ENCODE measurements at places on chromosomes 4 and X.
A peak's percentile ranks its signal among the peaks of the same experiment; 100 is the strongest.

DNA sequence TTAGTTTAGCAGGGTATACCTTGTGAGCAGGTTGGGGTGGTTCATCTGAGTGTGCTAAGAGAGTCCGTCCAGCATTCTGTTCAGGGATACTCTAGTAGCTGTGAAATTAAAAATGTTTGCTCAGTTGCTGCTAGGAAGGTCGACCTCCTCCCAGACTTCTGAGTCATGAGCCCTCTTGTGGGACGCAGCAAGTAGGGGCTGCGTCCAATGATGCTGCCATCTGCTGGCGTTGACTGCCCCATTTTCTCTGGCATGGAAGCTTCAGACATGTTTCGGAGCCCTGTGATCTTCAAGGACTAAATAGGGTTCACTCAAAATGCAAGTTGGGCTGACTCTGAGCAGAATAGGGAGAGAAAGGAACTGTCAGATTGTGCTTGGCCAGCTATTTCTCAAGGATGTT, 201.0 kb upstream of the ARSJ start:
- no peak for ATAC-seq

- peak; percentile 37 for ATAC-seq
Observed at GRCh38 chr4:153486281-153487151, 20.4 kb downstream of the TMEM131L start.

GRCh38 chrX:10047631-10048030, 80.5 kb downstream of the CLDN34 start:
- no peak for ATAC-seq

GRCh38 chr4:164337219-164337944, 416.5 kb upstream of the SMIM31 start:
- no peak for ATAC-seq

DNA sequence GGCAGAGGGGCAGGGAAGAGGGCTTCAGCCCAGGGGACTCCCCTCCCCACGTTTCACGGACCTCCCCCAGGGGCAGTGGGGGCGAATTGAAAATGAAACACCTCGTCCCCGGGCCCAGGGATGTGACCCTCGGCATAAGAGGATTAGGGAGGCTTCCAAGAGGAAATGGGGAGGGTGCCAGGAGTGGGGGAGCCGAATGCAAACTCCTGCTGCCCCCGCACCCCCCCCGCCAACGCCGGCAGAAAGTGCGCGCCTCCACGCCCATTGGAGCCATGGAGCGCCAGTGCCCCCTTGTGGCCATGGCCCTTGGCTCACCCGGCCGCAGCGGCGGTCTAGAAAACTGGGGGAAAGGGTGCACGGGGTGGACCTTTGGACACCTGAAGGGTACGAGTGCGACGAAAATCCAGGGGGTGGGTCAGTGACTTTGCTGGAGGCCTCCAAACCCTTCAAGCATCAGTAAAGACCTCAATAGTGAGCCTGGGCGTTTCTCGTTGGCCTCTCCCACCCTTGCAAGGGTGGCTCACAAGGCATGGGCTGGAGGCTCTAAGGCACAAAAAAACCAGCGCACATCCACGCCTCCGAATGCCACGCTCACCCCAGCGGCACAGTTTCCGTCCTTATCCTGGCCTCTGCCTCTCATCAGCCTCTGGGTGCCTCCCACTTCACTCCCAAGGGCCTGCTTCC, 120.8 kb upstream of the PJA1 start:
- ATAC-seq, result peak; percentile 63

DNA sequence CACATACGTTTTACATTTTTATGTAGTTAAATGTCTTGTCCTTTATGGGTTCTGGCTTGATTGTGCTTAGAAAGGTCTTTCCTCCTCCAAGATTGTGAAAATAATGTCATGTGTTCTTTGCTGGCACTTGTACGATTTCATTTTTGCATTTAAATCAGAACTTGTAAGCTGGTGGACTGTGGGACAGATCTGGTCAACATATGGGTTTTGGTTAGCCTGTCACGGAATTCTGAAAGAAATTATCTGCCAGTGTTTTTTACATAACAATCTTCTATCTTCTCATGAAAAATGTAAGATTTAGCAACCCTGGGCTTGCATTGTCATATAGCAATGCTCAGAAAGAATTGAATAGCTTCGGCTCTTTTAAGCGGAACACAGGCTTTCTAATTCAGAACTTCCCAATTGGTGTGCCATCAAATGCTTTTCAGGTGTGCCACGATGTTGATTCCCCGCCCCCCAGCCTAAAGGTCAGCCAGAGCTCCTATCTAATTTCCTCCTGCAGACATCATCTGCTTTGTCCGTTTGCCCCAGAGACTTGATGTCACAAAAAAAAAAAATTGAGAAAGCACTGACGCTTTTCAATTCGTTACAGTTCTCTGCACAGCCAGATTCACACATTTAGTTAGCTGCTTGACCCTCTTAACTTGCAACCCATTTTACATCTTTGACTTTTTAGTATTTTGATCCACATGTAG, 16.2 kb downstream of the AFF1 start:
- no peak for ATAC-seq

- ATAC-seq, result no peak
Observed at GRCh38 chrX:12400218-12400617, 261.9 kb downstream of the FRMPD4 start.

GRCh38 chr4:5750946-5751665, 40.1 kb downstream of the EVC start:
- ATAC-seq, result no peak

- ATAC-seq, result no peak
Observed at GRCh38 chrX:53223068-53223693, 1.8 kb downstream of the KDM5C start.

DNA sequence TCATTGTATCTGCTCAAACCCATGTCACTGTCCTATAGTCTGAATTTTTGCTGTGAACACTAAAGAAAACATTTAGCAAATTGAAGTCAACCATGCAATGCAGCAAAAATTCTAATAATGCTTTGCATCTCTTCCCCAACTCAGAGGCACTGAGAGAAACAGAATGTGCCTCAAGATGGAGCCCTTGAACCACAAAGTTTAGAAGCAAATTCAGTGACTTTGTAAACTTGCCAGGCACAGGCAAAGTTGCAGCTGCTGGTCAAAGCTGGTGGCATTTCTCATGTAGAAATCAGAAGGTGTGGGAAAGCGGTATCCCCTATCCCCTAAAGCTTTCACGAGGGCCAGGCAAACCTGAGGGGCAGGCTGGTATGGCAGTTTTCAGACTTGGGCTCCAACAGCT, 121.7 kb upstream of the DIPK2B start:
- no peak for ATAC-seq

DNA sequence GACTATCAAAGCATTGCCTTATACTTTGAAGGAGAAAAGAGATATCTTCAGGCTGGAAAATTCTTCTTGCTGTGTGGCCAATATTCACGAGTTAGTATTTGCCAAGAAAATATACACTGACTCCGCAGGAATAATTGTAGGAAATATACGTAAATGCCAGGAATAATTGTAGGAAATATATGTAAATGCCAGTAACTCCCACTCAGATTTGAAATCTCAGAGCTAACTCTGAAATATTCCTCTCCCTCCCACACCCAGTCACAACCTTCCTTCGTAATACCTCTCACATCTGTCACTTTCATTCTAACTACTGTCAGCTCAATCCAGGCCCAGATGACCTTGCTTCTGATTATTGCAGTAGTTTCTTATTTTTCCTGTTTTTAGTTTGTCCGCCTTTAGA, 73.5 kb downstream of the WDR19 start:
- no peak for ATAC-seq

GRCh38 chrX:129590596-129590995, 50.5 kb downstream of the OCRL start:
- ATAC-seq, result no peak

DNA sequence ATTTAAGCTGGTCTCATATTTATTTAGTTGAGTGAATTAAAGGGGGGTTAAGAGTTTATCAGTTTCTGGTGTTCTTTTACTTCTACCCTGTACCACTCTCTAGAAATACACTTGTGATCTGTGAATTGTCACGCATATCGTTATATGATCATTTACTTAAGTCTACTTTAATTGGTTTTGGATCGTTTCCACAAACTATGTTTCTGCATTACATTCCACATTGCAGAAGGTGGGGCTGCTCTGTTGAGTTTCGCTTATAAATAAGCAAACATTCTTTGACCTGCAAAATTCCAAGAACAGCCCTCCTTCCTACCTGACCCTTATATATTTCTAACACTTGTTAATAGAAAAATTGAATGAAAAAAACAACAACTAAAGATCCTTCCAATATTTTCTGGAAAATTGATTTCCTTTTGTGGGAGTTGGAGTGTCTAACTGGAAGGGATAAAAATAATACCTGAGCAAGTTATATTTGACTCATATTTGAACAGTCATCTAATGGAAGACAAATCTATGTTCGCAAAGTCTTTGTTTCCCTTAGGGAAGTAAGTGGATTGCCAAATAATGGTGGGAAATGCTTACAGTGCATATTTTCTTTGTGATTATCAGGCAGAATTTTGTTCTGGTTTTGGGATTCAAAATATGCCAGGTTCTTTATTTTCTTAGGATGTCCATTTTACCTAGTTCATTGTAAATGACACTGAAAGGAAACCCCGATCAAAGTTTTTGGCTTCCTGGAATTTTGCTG, 152.7 kb downstream of the RELL1 start:
- ATAC-seq, result no peak

DNA sequence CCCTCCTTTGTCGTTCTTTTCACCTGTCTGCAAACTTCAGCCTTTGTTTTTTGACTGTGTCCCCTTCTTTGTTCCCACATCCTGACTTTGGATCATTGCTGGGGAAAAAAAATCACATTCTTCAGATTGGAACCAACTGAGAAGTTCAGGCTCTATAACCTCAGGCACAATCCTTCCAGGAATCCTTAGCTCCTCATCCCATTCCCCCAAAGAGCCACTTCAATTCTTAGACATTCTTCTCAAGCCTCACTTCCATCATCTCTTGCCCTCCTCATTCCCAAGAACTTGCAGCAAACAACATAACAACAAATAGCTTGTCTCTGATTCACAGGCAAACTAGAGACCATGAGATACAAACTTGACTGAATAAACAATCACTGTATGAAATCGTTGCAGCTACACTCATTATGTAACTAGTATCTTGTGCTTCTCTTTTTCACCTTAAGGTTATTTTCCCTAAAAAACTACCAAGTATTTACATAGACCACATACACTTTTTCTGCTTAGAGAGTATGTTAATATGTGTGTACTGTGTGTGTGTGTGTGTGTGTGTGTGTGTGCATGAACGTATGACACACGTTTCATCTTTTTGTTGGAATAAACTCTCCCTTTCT, 26.4 kb upstream of the PGM2 start:
- ATAC-seq, result no peak

DNA sequence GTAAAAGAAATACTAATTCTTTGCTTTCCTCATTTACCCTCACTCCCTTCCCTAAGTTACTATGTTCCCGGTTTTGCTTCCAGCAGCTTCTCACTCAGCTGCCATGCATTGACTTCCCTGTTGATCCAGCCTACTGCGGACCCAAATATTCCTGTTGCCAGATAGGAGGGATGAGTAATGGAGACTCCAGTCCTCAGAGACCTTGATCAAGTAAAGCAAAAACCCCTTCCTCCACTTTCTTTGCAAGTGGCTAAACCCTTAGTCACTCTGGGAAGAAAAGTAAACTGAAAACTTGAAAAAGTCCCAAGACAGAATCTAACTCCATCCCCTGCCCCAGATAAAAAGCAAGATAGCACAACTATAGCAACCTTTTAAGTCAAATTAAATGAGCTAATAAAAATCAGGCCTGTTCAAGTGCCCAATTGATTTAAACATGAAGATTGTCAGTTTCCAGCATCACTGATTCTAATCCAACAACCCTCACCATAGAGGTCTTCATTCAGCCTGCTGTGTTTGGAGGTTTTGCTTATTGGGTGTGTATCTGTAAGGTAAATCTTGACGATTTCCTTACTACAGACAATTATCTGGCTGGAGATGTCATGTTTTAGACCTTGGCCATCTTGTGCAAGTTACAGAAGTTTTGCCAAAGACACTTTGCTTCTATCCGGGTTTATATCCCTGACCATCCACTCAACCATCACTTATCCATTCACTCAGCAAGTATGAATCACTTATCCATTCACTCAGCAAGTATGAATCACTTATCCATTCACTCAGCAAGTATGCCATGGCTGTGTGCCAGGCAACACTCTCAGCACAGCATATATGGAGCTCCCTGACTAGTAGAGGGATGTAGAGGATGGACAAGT, 17.6 kb downstream of the FGFBP1 start:
- peak; percentile 64 for ATAC-seq

GRCh38 chr4:110071466-110071865, 126.9 kb downstream of the ELOVL6 start:
- no peak for ATAC-seq
